Inflammatory macrophage (primary cell): ENCODE measurements at places on chromosomes 11 and 22.

DNA sequence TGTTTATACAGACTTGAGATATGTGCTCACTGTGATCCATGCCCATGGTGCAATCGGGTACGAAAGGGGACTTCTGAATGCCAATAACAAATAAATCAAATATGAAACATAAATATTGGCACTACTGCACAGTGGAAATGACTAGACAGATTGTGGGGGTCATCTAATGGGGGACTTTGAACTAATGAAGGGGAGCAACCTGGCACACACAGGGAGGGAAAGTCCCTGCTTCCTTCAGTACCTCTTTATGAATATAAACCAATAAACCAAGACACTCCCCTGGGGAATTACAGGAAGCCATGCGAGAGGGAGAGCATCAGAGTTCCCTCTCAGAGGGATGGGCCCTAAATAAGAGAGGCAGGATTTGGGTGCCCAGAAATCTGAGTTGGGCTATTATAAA is 21.1 kb downstream of the MIF start:
- no peak for DNase-seq

DNA sequence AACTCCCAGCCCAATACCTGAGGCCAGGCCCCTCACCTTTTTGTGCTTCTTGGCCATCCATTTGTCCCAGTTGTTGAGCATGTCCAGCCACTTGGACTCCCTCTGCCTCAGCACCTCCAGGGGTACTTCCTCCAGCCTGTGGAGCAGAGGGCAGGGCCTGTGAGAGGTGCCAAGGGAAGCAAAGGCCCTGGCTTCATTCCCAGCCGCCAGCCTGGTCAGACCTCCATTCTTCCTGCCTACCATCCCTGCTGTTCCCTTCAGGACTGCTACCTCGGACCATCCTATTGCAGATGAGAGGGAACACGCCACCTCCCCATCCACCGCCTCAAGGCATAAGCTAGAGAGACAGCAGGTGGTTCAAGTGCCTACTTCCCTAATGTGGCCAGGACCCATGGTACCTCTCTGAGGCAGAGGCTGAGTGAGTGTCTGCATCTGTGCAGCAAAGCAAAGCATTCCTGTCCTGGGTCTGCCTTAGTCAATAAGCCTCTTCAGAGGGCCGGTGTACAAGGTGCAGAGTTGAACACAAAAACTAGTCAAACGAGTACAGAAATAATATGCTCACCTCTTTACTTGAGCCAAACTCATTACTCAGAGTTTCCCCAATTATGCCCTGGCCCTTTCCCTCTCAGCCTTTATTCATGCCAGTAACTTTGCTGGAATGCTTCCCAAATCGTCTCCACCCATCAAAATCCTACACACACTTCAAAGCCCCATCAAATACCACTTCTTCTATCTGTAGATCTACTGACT is 15.4 kb upstream of the CASTOR1 start:
- DNase-seq: no peak

GRCh38 chr22:46577368-46578249 is 40.2 kb upstream of the CELSR1 start:
- DNase-seq: no peak

GRCh38 chr22:48968201-48968959 is 859.3 kb downstream of the BRD1 start:
- peak; percentile 5 for DNase-seq

- DNase-seq: no peak
Measured at GRCh38 chr11:126694065-126694625, 306.4 kb downstream of the KIRREL3 start.

DNA sequence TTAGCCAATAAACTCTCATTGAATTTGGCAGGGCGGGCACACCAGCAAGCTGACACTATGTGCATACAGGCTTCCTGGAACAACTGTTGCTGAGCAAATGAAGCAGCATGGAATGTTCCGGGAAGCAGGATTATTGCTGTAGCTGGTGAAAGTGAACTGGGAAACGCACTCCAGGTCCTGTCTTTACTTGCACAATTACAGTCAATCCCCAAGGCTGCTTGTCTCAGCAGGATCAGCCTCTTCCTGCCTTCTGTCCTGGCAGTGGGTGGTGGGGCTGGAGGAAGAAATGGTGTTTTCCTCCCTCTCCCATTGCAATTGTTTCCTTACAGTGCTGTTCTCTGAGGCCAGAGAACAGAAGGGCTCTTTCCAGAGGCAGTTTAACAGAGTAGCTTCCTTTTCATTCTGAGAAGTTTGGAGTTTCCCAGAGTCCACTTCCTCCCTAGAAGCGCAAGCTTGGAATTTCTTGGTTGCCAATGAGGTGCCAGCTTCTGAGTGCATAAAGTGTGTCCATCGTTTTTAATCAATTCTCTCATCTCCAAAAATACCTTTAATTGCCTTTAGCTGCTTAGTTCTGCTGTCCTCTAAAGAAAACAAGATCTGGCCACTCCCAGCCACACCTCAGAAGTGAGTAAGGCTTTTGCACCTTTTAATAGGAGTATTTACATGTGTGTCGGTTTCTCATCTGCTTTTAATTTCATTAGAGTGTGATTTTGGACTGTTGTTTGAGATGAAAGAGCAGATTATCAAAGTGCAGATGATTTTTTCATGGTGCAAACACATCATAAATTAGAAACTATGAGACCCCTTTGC is 19.9 kb downstream of the CD44 start:
- DNase-seq: no peak

DNA sequence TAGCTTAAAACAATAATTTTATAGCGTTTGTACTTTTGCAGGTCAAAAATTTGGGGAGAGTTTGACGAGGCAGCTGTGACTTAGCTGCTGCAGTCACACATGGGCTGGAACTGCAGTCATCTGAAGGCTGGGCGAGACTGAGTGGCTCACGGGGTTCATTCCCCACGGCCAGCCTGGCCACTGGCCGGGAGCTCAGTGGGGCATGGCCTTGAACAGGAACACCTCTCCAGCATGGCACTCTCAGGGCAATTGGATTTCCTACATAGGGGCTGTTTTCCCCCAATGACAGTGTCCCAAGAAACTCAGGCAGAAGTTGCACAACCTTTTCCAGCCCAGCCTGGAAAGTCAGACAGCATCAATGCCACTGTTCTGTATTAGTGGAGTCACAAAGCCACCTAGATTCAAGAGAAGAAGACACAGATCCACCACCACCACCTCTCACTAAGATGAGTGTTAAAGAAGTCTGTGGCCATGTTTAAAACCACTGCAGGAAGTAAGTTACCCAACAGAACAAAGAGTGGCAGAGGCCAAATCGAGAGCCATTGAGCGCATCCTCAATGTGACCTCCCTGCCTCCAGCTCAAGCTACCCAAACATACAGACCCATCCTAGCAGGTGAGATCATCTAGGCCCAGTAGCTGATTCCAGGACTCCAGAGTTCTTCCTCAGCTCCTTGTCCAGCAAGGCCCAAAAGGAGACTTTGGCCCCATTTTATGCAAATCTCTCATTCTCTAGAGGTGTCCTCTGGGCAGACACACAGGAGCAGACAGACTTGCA is 618.7 kb upstream of the CADM1 start:
- DNase-seq: no peak

DNA sequence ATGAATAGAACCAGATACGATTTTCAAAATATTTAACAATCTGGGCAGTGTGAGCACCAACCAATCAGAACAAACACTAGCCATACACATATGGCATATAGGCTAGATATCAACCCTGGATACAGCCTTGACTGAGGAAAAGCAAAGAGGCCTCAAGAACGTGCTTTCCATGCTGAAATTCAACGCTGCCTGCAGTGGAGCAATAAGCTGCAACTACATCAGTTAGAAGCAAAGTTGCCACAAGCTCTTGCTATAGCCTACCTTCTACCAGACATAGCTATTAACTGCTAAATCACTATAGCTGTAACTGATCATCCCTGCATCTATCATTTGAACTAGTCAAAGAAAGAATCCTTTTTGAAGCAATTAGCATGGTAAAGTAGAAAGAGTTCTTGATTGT is 42.5 kb downstream of the DENND5A start:
- no peak for DNase-seq

- no peak for DNase-seq
Measured at GRCh38 chr22:27501191-27501936, 300.2 kb downstream of the MN1 start.

DNA sequence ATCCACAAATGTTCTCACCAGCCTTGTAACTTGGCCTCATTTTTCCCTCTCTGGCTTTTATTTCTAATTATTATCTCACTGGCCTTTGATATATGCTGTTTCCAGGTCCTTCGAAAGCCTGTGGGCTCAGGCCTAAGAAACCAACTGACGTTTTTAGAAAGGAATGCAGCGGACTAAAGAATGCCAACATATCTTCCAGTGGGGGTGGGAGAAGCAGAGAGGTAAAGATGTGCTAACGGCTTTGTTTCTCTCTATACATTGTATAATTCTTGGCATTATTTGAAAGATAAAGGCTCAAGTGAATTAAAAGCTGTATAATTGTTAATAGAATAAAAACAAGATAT is 28.2 kb downstream of the OR6Q1 start:
- no peak for DNase-seq

- DNase-seq: no peak
Measured at GRCh38 chr11:69442807-69443137, 38.7 kb upstream of the LINC01488 start.
